ENCODE measurements at places on chromosomes 2 and 18. TPM values are rescaled to one million over a fixed set of nuclear protein-coding genes. Genes with fewer than 3 reads are reported as not detected.

- no peak for DNase-seq
These were observed 9.9 kb upstream of the CTLA4 start for GRCh38 chr2:203857656-203858055.

DNA sequence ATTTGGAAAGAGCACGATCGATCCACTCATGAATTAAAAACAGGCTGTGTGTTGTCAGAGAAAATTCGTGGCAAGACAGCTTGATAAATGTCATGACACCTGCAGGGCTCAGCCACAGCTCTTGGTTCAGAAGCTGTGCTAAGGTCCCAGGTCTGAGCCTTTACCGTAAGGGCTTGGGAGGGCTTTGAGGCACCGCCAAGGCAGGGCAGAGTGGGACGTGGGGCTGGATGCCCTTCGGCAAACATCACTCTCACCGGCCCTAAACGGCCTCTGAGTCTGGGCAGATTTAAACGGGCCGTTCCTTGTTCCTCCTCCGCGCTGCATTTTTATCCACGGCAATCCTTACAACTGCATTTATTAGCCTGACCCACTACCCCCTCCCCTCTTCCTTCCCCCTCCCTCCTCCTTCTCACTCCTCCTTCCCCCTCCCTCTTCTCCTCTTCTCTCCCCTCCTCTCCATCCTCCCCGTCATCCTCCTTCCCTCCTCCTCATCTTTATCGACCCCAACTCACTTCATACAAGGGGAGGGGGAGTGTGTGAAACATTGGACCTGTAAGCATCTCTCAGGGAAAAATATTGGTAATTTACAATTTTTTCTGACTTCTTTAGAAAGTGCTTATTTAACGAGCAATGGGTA is 33.9 kb downstream of the MBP start:
- no peak for DNase-seq

- DNase-seq: no peak
These were observed 2.0 kb upstream of the CHRND start for GRCh38 chr2:232523682-232524597.

GRCh38 chr18:49795612-49796552 is 17.5 kb downstream of the ACAA2 start:
- no peak for DNase-seq

DNA sequence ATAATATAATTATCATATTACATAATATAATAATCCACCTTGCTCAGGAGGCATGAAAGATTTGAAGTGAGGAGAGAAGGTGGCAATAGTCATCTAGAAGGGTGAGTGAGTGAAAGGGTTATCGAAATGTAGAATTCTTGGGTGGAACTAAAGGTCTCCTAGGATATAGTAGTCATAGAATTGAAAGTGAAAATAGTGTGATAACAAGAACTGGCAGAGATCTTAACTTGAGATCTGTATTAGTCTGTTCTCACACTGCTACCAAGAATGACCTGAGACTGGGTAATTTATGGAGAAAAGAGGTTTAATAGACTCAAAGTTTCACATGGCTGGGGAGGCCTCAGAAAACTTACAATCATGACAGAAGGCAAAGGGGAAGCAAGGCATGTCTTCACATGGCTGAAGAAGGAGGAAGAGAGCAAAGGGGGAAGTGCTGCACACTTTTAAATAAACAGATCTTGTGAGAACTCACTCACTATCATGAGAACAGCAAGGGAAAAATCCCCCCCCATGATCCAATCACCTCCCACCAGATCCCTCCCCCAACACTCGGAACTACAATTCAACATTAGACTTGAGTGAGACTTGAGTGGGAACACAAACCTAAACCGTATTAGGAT is 351.5 kb downstream of the NR4A2 start:
- DNase-seq: no peak

- no peak for DNase-seq
These were observed 188.4 kb downstream of the CCDC85A start for GRCh38 chr2:56372071-56372656.

- DNase-seq: no peak
These were observed 5.7 kb upstream of the OTOS start for GRCh38 chr2:240146141-240146561.

Gene LYG2
- total RNA-seq: not detected

Gene NAT8
- total RNA-seq: not detected

Gene STARD6
- 0.53 TPM for total RNA-seq

Gene NEU2
- total RNA-seq: not detected

Gene DLX1
- 0.21 TPM for total RNA-seq

DNA sequence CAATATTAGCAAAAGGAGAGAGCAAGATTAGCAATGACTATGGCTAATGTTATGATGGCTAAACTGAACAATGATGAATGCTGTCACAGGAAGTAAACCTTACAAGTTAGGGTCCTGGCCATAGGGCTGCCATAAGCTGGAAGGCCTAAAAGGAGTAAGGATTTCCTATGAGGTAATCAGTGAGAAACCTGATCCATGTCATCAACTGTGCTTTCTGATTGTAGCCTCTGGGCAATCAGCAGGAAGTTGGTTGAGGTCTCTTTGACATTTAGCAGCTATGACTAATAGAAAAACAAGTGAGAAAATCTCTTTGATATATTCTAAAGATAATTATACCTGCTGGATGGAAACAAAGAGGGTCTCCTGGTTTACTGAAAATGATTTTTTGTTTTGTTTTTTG is 193.0 kb downstream of the RAB3GAP1 start:
- no peak for DNase-seq

- peak; percentile 83 for DNase-seq
These were observed 48.0 kb upstream of the HNRNPA3 start for GRCh38 chr2:177164584-177165052.

DNA sequence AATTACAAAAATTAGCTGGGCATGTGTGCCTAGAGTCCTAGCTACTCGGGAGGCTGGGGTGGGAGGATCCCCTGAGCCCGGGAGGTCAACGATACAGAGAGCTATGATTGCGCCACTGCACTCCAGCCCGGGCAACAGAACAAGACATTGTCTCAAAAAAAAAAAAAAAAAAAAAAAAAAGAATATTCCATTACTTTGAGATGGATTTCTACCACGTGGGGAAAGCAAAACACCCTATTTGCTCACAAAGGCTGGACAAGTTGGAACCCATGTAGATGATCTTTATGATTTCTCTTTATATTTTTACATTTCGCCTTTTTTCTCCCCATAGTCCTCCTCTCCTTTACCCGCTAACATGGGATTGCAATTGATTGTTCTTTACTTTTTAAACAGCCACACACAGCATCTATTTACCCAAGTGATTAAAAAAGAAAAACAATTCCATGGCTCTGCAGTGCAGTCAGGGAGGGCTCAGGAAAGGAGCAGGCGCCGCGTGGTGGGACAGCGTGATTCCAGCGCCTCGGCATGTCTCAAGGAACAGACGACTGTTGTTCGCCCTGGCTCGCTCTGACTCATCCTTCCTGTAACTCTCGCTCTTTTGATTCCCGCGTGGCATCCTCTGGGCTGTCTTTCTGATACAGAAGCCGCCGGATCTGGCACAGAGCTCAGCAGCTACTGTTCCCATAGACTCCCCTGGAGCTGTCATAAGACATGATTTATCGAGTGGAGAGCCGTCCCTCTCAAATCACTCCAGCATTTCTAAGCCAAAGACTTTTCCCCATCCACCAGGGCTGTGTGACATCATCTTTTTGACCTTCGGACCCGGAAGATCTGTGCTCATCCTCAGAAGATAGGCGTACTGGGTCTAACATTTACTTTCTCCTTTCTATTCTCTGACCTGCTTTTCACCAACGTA is 230.4 kb upstream of the AGAP1 start:
- DNase-seq: no peak

Gene EMILIN2
- total RNA-seq: 17.0 TPM

Gene TRIM43
- not detected for total RNA-seq

- no peak for DNase-seq
These were observed 325.4 kb downstream of the ERBB4 start for GRCh38 chr2:212213191-212213590.

DNA sequence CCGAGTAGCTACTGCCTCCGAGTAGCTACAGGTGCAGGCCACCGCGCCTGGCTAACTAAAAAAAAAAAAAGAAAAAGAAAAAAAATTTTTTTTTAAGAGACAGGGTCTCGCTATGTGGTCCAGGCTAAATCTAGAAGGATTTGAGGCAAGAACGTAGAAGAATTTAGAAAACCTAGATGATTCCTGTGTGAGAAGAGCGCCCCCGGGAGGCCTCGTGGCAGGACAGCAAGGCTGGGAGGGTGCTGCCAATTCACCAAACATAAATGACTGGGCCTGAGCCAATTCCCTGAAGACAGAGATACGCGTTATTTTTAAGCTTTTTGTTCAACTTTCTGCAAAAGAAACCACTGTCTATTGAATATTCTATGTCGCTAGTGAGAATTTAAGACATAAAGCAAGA is 90.1 kb upstream of the TGFA start:
- DNase-seq: no peak

GRCh38 chr18:63788447-63789096 is 13.4 kb downstream of the SERPINB7 start:
- DNase-seq: no peak

DNA sequence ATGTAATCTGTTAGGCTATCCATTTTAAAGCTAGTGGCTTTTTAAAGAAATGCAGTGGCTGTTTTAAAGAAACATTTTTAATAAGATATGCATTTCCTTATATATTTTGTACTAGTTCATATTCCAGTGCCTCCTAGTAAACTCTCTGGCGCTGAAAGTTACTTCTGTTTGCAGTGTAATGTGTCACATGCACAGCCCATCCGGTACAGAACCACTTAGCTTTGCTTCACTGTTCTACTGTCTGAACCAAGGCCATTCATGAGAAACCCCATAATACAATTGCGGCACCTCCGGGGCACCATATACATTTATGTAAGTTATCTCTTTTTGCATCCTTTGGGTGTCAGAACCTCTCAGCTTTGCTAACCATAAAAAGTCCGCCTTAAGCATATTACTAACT is 114.6 kb upstream of the KCTD1 start:
- no peak for DNase-seq
